Inflammatory macrophage treated with lipopolysaccharide for 1 hour (primary cell): ENCODE measurements at places on chromosomes 1 and 21.

DNA sequence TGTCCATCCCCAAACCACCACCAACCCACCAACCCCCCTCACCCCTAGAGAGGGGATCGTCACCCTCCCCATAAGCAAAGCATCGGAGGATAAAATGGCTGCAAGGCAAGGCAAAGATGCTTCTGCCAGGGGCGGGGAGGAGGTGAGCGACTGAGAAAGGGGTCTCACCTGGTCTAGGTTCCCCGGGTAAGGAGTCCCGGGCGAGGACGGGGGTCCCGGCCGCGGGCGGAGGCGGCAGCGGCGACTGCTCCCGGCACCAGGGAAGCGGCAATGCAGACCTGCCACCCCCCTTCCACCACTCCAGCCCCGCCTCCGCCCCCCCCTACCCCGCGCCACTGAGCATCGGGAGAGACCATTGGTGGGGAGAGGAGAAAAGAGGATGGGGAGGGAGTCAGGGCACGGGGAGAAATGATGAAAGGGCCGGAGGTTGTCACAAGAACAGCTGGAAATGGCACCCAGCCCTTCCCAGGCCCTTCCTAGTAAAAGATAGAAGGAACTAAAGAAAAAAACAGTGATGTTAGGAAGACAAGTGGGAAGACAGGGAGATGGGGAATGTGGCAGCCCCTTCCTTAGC, at the start of gene SV2A:
Gene SV2A (minus strand): TSS at position 274 of the 574 bp plus-strand sequence. CDS start 4,004 bp downstream, outside the sequence.
- no peak for DNase-seq

DNA sequence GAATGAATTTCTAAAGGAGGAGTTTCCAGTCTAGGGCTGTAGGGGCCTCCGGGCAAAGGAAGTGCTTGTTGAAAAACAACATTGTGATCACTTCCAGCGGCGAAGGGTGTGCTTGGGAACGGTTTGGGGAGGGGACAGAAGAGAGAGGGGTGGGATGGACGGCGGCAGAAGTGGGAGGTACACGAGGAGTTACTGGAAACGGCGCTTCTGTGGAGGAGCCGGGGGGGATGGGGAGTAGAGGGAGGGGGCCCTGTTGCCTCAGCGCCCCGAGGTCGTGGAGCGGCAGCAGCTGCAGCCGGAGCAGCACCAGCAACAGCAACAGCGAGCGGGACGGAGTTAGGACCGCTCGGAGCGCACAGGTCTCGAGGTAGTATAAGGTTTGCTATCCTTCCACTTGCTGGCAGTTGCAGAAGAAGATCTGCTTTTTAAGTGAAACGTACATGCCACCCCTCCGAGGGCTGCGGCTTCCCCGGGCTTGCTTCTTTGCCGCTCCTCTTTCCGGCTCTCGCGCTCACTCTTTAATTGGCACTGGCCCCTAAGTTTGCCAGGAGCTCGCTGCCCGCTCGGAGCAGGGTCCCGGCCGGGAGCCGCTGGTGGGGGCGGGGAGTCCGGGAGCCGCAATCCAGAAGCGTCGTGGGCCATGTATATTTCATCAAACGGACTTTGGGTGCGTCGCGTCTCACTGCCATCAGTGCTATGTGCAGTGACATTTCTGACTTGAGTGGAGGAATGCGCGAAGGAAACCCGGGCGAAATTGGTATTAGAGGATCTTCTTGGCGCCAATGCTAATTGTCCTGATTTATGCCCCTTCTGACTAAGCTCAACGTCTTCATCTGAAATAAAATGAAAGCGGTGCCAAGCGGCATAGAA, 771 bp upstream of the NTNG1 start:
- DNase-seq = no peak

DNA sequence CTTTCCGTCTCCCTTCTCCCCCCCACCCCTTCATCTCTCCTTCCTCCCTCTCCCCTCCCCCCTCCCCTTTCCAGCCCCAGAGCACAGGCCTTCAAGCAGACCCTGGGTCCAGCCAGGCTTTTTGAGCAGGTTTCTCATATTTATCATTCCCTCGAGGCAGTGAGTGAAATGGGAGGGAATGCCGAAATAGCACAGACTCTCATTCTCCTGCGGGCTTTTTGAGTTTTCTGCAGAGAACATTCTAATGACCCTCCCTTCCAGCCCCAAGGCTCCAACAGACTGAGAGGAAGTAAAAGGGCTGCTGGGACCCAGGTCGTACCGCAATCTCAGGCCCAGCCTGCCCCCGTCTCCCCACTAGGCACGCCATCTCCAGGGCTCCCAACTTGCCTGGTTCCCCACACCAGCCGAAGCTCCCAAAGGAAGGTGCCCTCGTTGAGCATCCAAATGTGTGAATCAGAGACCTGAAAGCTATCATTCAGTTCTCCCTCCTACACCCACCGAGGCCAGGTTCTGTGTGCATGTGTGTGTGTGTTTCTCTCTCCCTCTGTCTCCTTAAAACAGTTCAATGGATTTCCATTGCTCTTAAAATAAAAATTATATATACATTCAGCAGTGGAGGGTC, 22.3 kb downstream of the ACTA1 start:
- DNase-seq = no peak

DNA sequence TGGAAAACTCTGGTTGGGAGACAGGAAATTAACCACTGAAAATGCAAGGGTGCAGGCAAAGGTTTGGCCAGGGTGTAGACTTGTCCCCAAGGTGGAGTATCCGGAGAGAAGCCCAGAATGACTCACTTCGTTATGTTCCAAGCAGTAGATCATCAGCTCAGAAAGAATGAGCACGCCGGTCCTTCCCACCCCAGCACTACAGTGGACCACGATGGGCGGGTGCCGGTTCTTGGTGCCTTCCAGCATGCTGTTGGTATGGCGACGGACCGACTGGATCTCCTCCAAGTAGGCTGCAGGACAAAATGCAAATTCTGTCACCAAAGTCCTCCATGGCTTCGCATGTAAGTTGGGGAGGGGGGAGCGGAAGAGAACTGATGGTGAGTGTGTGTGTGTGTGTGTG, 83.4 kb downstream of the SMYD2 start:
- no peak for DNase-seq

DNA sequence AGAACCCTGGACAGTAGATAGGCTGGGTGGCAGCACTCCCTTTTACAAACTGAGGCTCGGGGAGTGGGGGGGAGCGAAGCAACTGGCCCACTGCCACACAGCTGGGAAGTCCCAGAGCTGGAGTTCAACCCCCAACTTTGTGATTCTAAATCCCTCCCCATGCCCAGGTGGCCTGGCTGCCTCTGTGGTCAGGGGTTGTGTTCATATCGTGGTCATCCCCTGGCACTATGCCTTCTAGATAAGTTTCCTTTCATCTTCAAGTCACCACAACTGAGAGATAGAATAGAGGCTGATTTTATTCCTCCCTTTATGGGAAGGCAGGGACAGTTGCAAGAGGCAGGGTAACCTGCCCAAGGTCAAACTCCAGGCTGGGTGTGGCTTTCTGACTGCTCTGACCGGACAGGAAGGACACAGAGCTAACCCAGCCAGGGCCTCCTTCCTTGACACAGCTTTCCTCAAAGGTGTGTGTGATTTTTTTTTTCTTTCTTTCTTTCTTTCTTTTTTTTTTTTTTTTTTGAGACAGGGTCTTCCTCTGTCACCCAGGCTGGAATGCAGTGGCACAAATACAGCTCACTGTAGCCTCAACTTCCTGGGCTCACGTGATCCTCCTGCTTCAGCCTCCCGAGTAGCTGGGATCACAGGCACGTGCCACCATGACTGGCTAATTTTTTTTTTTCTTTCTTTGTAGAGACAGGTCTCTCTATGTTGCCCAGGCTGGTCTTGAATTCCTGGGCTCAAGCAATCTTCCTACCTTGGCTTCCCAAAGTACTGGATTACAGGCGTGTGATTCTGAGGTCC, 18.4 kb upstream of the TNFRSF1B start:
- DNase-seq = no peak

DNA sequence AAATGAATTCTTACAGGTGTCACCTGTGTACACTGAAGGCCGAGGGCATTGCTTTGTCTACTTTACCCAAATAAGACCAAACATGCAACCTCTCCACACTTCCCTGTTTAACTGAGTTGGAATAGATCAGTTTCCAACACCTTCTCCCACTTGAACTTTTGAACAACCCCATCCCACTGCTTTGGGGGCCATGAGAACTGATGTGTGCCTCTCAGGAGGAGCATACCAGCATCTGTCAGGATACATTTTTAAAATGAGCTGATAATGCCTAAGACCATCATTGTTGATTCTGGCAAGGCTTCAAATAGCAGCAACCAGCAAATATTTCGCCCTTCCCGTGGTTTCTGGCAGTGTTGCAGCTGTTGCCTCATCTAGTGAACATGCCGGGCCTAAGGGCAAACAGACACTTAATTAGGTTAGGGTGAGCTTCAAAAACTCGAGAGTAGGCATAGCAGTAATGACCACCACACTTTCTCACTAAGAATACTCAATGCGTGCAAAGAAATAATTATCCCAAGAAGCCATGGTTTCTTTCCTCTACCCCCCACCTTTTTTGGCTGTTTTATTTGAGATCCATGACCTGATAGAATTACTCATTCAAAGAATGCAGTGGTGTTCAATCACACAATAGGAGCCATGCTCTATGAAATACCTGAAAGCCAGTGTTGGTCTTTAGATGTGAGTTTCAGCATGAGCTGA, 63.7 kb downstream of the MAP10 start:
- DNase-seq = no peak

- peak; percentile 41 for DNase-seq
These were observed 49.0 kb upstream of the CLIC4 start for GRCh38 chr1:24696041-24696755.

GRCh38 chr1:64246294-64246917, 43.0 kb downstream of the UBE2U start:
- DNase-seq = peak; percentile 37

GRCh38 chr1:161799792-161800191, 33.7 kb downstream of the ATF6 start:
- DNase-seq = no peak

- no peak for DNase-seq
These were observed 44.8 kb downstream of the BACH1 start for GRCh38 chr21:29343519-29343918.

DNA sequence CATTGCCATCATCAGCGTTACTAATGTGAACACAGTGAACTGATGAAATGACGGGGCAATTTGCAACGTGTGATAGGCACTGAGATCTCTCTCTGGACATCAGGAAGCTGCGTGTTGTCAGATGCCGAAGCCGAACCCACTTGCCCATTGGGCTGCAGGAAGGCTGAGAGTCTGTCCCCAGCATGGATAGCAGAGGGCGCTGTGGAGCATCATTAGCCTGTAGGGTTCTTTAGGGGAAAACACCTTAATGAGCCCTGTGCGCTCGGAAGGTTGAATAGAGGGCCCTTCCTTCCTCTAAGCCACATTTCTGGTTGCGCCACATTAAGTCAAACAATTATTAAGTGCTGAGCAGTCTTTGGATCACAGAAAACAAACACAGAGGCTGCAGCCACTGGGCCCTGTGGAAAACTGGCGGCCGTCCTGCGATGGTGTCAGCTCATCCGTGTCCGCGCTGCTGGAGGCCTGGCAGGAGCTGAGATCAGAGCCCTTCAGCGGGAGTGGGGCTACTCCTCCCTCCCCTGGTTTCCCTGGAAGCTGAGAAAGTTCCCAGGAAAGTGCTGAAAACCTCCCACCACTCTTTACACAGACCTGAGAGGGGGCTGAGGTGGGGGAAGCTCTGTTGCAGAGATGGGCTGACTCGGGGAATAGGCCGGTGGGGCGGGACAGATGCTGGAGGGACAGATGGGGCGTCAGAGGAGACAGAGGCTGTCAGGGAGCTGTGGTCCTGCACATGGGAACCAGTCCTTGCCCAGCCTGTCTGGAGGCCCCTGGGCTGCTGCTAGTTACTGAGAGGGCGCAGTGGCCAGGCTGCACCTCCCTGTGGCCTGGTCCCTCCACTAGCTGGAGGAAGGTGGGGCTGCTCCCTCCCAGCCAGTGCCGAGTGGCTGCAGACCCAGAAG, 12.7 kb downstream of the TFF2 start:
- DNase-seq = peak; percentile 88
